ENCODE measurements at places on chromosomes 1 and 21.

- no peak for DNase-seq
Observed at GRCh38 chr1:227072991-227073390, 132.9 kb downstream of the COQ8A start.

DNA sequence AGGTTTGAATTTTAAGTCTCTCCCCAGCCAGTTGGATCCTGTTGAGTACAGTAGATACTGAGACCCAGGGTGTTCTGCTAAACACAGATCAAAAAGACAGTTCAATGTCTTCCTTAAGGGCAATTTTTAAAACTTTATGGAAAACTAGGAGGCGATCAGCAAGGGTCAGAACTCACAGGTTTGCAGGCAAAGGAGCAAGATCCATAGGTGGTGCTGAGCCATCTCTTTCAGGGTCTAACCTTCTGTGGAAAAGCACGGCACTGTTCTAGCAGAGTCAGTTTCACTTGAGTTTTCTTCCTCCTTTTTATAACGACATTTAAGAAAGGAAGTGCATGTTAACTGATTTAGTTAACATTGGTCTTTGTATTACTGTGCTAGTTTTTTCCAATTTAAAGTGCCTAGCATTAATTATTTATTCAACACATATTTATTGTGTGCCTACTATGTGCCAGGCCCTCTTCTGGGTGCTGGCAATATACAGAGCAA lies at the start of gene CD84:
CD84 (minus strand) TSS at position 281 of the 486 bp plus-strand sequence; CDS start at position 222, 59 bp downstream.
- no peak for DNase-seq

- DNase-seq = no peak
Observed at GRCh38 chr1:69363236-69363635, 204.5 kb upstream of the LRRC7 start.

GRCh38 chr1:226814751-226815537 lies 55.5 kb upstream of the PSEN2 start:
- no peak for DNase-seq

GRCh38 chr1:81548918-81549587 lies 251.7 kb upstream of the ADGRL2 start:
- no peak for DNase-seq

DNA sequence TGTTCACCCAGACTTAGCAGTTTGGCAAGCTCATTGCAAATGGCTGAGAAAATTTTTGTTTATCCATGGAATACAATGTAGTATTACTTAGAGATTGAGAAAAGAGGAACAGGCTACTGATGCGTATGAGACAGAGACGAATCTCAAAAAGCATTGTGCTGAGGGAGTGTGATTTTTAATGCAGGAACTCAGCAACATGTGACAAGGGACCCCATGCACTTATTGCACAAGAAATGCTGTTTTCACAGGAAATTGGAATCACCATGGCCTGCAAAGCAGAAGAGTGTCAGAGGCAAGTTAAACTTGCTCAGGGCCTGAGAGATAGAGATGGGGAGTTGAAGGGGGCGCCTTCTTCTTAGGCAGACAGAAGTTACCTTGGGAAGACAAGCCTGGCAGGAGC lies 32.6 kb upstream of the TLR5 start:
- no peak for DNase-seq

- DNase-seq = no peak
Observed at GRCh38 chr1:93155335-93155734, 24.9 kb downstream of the TMED5 start.

DNA sequence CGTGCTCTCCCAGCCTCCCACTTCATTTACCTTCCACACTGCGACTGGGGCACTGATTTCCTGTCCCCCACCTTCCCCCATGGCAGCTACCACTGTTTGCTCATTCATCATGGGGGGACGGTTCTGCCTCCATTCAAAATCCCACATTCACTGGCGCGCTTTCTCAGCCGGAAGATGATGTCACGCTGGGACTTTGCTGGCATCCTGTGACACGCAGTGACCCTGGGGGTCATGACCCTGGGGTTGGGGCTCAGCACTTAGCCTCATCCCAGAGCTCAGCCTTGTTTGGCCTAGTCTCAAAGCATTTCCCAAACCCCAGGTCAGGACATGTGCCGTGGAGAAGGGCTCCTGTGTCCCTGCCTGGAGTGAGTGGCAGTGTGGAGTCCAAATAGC lies 582 bp upstream of the KCNAB2 start:
- no peak for DNase-seq

DNA sequence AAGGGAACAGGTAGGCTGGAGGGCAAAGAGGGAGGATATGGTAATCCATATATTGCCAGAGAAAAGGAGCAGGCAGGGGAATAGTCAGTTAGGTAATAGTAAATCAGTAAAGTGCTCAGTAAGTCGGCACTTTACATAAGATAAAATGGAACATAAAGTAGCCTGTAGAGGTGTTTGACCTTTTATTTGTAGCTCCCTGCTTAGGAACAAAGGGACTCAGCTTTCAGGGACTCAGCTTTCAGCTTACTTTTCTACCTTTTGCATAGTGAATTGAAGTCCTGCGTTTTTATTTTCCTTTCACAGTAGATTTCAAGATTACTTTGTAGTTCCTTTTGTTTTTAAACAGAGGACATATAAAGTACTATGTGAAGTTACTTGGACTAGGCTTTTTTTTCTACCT lies 87.3 kb downstream of the ITSN1 start:
- DNase-seq = no peak

DNA sequence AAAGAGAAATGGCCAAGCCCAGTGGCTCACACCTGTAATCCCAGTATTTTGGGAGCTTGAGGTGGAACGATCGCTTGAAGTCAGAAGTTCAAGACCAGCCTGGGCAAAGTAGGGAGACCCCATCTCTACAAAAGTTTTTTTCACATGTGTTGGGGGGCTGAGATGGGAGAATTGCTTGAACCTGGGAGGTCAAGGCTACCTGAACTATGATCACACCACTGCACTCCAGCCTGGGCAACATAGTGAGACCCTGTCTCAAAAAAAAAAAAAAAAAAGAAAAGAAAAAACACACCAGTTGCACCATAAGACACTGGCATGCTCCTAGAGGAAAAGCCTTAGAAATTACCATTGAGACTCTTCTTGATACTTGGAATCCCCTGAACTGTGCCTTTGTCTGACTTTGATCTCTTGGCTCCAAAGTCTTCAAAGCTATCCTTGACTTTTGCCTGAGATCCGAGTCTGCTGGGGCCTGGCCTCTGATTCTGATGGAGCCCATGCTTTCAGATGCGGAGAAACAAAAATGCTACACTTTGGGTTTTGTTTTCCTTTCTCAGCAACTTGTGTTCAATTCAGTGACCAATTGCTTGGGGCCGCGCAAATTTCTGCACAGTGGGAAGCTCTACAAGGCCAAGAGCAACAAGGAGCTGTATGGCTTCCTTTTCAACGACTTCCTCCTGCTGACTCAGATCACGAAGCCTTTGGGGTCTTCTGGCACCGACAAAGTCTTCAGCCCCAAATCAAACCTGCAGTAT lies 33.7 kb downstream of the ATP5PO start:
- no peak for DNase-seq

DNA sequence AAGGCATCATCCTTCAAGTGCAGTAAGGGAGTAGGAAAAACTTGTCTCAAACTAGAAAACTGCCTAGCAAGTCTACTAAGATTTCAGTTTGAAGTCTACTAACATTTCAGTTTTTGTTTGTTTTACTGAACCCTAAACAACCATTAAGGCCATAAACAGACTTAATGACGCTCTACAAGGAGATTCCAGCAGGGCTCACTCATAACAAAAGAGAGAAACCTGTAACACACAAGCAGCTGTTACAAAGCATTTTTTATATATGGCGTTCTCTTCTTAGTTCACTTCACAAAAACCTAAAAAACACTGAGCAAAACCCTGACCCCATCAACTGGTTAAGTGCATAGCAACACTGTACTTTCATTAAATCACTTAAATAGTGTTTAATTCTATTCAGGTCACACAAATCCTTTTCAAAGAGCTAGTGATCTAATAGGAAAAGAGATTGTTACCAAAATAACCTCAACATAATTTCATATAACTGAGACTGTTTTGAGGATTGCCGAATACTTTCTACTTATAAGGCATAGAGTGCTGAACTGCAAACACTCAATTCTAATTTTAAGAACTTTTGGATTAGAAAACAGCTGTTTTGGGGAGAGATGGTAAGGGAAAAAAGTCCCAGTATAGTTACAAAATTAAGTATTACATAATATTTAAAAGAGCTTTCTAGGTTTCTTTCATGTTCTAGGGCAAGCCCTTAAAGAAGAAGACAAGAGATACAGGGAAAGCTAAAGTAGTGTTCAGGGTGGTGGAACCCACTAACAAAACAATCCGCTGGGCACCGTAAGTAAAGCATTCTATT lies 1.4 kb downstream of the B3GALNT2 start:
- DNase-seq = no peak
